Glomerular endothelial cell (primary cell): ENCODE measurements at places on chromosomes 16 and 17. TPM values are rescaled to one million over a fixed set of nuclear protein-coding genes. Genes with fewer than 3 reads are reported as not detected.

- no peak for DNase-seq
These were observed 26.4 kb upstream of the CLEC18A start for GRCh38 chr16:69924777-69925191.

DNA sequence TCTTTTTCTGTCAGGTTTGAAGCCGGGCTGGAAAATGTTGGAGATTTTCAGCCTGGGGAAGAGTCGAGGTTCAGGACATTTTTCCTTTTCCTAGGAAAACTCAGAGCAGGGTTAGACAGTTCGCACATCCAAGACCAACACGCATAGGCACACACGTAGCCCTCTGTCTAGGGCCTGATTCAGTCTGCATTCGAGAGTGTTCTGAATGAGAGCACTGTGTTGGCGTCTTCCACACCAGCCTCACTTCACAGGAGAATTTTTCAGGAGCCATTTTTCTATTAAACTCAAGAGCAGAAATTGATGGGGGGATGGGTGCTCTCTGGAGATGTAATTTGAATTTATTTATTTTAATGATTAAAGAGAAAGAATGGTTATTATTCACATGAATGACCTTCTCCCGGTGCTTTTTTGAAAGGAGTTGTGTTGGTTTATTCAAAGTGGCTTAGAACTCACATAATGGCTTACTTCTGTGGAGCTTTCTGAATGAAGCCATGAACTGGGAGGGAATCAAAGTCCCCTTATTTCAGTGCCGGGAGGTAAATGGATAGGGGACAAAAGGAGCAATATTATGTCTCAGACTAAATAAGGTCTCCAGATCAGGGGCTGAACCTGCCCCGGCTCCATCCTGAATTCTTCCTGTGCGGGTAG, 194.3 kb downstream of the CCDC182 start:
- DNase-seq: no peak

DNA sequence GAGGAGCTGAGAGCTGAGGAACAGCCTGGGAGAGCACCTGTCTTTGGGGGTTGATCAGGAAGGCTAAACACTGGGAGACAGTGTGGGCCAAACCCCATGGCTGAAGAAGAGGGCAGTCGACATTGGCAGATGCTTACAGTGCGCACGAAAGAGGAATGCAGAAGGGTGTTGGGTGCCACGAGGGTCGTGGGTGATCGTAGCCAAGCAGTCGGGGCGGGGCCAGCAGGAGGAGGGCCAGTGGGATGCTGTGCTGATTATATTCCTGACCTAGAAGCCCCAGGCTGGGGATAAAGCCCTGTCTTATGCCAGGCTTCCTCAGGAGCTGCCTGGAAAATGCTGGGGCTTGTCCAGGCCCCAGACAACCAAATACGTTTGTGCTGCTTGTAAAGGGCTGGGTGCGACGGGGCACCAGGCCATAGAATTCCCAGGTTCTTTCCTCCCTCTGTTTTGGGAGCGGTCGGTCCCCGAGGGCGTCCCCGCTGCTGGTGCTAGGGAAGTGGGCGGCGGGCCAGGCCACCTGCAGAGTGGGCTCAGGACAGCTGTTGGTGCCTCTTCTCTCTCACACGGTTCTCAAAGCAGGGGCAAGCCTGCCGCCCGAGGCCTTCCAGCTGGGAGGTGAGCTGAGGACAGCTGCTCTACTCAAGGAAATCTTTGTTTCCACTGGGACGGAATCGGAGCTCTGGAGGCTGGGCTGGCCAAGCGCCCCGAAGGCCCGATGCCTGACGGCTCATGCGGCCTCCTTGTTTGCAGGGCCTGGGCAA, 10.0 kb downstream of the C1QTNF1 start:
- no peak for DNase-seq

TBC1D26 gene
- total RNA-seq: not detected in 2 replicates

DNA sequence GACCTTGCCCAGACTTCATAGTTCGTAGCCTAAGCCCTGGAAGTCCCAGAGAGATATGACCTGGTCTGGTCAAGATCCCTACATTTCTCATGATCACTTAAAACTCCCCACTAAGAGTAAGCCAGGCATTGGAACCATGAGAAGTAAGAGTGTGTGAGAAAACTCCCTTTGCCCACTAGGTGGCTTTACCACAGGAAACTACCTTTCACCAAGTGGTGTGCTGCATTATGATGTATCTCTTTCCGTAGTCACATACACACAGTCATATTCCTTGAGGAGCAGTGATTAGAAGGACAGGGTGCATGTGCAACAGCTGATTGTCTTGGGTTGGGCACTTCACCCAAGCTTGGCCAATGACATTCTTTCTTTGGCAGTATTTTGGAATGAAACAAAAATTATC, 639.3 kb downstream of the KCNJ2 start:
- DNase-seq: no peak

GRCh38 chr17:61486135-61487120, 34.2 kb downstream of the TBX4 start:
- no peak for DNase-seq

- no peak for DNase-seq
These were observed 582.9 kb upstream of the RBFOX1 start for GRCh38 chr16:6749698-6750097.

TP53TG3C gene
- not detected in 2 replicates for total RNA-seq

DNA sequence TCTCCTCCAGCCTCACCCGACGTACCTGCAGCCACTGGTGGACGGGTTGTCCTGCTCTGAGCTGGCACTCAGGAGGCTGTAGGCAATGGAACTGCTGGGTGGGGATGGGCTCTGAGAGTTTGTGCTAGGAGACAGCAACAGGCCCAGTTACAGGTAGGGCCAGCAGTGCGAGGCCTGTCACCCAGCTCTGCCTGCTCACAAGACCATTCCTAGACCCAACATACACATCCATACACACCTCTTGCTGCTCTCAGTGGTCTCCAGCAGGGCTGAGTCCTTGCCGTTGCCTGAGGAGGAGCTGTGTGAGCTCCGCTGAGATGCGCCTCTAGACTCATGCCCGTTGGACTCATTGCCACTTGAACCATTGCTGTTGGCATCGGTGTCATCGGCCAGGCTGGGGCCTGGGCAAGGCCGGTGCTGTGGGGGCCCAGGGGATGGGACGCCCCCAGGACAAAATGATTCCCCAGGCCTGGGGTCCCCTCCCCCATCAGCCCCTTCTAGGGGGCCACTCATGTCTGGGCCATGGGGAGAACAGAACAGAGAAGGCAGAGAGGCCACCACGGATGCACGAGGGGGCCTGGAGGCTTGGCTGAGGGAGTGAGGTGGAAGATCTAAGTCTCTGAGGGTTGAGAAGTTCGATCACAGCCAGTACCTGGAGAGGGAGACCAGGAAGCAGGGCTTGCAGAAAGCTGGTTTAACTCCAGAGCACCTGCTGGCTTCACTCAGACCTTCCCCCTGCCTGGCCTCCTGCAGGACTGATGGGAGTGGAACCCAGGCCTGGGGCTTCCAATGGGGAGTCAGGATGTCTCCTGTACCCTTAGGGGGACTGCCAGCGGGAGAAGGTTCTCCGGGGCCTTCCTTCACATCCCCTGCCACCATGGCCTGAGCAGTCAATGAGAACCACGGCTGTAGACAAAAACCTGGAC, 1.7 kb downstream of the PER1 start:
- DNase-seq: no peak

CHST5 gene
- 0.12 TPM in 1 of 2 replicates, not detected in the other for total RNA-seq

DNA sequence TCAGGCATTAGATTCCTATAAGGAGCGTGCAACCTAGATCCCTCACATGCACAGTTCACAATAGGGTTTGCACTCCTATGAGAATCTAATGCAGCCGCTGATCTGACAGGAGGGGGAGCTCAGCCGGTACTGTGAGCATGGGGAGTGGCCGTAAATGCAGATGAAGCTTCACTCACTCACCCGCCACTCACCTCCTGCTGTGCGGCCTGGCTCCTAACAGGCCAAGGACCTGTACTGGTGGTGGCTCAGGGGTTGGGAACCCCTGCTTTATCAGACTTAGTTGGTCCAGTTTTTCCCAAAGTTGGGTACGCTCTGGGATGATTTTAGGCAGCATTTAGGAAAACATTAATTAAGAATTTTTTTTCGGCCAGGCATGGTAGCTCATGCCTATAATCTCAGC, 103.8 kb downstream of the MARF1 start:
- DNase-seq: no peak

GRCh38 chr16:4403133-4403949, 13.1 kb downstream of the CORO7 start:
- DNase-seq: no peak

- DNase-seq: no peak
These were observed 40.4 kb upstream of the NOS2 start for GRCh38 chr17:27840688-27841087.

RAMP2 gene
- total RNA-seq: 6.3 and 23.7 TPM in 2 replicates

DNA sequence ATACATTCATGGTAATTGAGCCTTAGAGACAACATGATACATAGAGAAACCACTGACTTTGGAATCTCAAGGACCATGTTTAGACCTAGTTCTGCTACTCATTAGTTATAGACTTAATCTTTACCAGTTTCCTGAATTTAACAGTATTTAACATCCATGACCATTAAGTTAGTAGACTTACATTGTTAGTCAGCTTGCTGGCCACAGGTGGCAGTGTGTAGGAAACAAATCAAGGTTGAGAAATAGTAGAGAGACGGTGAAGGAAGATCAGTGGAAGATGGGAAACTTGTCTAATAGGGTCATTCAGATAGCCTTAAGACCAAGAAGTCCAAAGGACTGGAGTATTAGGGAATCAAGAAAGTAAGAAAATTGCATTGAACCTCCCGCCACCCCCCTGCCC, 31.0 kb downstream of the OMG start:
- no peak for DNase-seq

GRCh38 chr16:84237994-84238750, 1.6 kb downstream of the KCNG4 start:
- no peak for DNase-seq

ADAM11 gene
- 0.23 and 2.5 TPM in 2 replicates for total RNA-seq

GRCh38 chr17:73623818-73624217, 20.4 kb downstream of the SDK2 start:
- DNase-seq: no peak

DNA sequence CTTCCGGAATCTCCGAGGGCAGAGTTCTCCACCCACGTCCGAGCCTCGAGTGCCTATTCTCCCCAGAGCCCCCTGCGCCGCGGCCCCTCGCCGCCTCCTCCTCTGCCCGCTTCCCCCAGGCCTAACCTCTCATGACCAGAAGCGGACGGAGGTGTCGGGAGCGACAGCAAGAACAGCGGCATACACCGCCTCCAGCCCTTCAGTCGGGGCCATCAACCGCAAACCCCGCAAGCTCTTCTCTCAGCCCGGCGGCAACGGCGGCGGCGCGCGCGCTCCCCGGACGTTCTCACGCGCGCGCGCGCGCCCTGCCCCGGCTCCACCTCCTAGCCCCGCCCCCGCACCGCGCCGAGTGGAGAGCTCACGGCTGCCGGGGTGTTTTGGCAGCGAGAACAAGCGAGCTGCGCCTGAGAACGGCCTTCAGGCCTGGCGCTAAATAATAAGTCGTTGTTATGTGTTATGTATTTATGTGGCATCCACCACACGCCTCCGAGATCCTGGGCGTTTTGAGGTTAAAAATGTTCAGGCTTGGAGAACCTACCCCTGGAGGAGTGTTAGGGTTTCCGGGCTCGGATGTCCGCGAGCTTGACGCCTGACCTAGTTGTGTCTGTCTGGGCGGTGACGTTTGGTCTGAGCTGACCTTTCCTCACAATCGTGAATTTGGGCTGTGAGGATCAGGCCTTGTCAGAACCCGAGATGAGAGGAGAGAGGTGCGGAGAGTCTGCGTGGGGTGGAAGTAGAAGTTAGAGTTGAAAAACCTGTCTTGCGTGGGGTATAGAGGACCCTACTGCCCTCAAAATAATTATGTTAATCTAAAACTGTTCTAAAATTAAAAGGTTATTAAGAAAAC, at the start of gene RNFT1:
Gene RNFT1, minus strand, starts transcription at position 259 of the 847 bp plus-strand sequence. Its CDS starts 77 bp downstream, at position 182.
- DNase-seq: peak; percentile 22

- no peak for DNase-seq
These were observed 788 bp upstream of the PRCD start for GRCh38 chr17:76538941-76539570.

GRCh38 chr17:43952724-43953666, 745 bp downstream of the PYY start:
- no peak for DNase-seq

DNA sequence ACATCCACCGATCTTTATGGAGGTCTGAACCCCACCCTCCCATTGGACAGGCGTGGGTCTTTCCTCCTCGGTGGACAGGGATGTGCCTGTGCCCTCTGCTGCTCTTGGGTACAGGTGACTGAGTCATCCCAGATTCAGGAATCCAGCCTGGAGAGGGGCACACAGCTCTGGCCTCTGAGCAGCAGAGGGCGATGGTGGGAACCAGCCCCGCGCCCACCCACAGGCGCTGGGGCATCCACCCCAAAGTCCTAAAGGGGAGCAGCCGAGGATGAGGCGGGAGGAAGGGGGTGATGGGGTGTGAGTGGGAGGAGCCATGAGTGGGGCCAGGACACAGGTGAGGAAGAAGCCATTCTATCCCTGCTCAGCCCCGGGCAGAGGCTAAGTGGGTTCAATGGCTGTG, 35.0 kb downstream of the ENGASE start:
- DNase-seq: no peak

GRCh38 chr17:19322129-19322505, 40.4 kb downstream of the B9D1 start:
- DNase-seq: no peak

- DNase-seq: no peak
These were observed 81.8 kb downstream of the CPPED1 start for GRCh38 chr16:12721841-12722421.

DNA sequence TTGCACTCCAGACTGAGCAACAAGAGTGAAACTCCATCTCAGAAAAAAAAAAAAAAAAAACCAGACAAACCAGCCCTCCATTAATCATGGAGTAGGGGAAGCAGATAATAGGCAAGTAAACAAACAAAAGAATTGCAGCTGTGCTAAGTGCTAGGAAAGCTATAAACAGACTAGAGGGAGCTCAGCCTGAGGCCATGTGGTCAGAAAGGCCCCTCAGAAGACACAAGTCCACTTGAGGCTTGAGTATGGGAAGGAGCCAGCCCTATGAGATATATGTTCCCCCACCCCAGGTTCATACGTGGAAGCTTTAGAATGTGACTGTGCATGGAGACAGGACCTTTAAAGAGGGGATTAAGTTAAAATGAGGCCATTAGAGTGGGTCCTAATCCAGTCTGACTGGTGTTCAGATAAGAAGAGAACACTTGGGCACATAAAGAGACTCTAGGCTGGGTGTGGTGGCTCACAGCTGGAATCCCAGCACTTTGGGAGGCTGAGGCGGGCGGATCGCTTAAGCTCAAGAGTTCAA, 132.6 kb upstream of the NOL11 start:
- no peak for DNase-seq

GRCh38 chr17:61695779-61696337, 104.8 kb upstream of the NACA2 start:
- DNase-seq: no peak
